Peyer's patch (tissue), 4 donors: ENCODE measurements at places on chromosomes 16 and 17. TPM values are rescaled to one million over a fixed set of nuclear protein-coding genes. Genes with fewer than 3 reads are reported as not detected.

PIRT gene
- 2.0 TPM for total RNA-seq

SHISA9 gene
- not detected for total RNA-seq

TNFRSF12A gene
- 56.4 TPM for total RNA-seq

ZNF205 gene
- total RNA-seq = 24.6 TPM

JUP gene
- 497 TPM for total RNA-seq

KAT2A gene
- total RNA-seq = 35.3 TPM

AXIN2 gene
- 18.9 TPM for total RNA-seq

TRIM16 gene
- total RNA-seq = 12.4 TPM

HS3ST3A1 gene
- 20.6 TPM for total RNA-seq

ABCC6 gene
- total RNA-seq = 76.1 TPM

MEFV gene
- total RNA-seq = 2.5 TPM

TP53TG3 gene
- total RNA-seq = not detected

WNT9B gene
- total RNA-seq = 0.67 TPM

HLF gene
- 2.5 TPM for total RNA-seq

MYO15B gene
- 552 TPM for total RNA-seq
